ENCODE measurements at places on chromosomes 1 and 21.

GRCh38 chr1:244226435-244226834 lies 175.4 kb downstream of the ZBTB18 start:
- no peak for DNase-seq

DNA sequence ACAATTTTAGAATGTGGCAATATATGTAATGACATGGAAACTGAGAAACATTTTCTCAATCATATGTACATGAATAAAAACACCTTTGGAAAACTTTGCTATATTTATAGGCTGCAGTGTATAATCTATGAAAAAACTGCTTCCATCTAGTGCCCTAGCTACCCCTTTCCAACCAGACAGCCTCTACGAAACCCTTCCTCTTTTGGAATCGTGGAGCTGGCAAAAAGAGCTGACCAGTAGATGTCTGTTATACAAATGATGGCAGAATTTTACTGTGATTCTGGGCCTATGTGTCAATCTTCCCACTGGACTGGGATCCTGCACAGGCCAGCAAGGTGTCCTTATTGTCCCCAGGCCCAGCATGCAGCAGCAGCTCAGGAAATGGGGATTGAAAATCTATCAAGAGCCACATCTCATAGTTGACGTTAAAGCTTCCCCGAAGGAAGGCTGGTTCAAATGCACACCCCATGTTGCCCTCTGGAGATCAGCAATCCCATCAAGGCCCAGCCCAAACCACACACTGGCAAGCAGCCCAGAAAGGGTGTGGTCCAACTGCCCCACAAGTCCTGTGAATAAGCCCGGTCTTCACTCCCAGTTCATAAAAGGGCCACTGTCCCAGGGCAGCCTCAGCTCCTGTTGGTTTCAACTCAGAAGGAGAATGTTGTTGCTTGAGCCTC lies 8.8 kb upstream of the FAM20B start:
- DNase-seq: no peak

DNA sequence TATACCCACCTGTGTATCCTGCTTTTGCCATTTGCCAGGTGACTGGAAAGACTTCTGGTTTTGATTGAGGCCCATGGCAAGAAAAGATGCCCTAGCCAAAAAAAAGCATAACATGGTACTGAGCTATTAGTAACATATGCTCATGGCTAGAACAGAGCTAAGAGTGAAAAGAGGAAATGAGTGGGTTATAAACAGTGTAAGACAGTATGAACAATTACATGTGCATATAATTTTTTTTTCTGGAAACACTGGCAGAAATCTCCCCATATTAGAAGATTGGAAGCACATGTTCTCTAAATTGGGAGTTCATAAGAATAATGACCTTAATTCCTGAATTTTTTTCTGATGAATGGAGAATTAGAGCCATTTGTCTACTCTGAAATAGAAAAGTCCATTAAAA lies 41.2 kb upstream of the PDC start:
- DNase-seq: no peak

- no peak for DNase-seq
Measured at GRCh38 chr1:17370618-17371017, 1.4 kb upstream of the PADI6 start.

- DNase-seq: no peak
Measured at GRCh38 chr1:78070210-78070609, 24.4 kb downstream of the GIPC2 start.

DNA sequence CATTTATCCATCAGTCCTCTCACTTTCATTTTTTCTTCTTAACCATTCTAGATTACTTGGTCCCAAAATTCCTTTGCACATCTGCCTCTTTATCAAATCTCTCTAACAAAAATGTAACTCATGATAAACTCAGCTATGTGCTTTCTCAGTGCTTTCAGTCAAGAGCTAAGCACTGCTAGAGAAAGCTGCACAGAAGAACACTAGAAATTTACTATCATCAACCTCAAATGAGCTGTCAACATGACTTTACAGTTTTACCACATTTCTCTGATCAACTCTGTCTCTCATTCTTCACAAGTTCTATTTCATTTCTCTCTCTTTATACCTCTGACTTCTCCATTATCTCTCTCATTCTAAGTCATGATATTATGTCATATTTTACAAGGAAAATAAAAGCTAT lies 54.2 kb upstream of the PRKACB start:
- DNase-seq: no peak

Measured in T-helper 2 cell (primary cell).